Esophagus squamous epithelium (tissue), 5 donors: ENCODE measurements at places on chromosomes 6 and 20.

- DNase-seq: no peak
These were observed 121.4 kb upstream of the NRSN1 start for GRCh38 chr6:24004659-24005058.

GRCh38 chr6:5630636-5631035, 369.3 kb downstream of the FARS2 start:
- no peak for DNase-seq

GRCh38 chr6:151425561-151425960, 26.4 kb downstream of the RMND1 start:
- no peak for DNase-seq

DNA sequence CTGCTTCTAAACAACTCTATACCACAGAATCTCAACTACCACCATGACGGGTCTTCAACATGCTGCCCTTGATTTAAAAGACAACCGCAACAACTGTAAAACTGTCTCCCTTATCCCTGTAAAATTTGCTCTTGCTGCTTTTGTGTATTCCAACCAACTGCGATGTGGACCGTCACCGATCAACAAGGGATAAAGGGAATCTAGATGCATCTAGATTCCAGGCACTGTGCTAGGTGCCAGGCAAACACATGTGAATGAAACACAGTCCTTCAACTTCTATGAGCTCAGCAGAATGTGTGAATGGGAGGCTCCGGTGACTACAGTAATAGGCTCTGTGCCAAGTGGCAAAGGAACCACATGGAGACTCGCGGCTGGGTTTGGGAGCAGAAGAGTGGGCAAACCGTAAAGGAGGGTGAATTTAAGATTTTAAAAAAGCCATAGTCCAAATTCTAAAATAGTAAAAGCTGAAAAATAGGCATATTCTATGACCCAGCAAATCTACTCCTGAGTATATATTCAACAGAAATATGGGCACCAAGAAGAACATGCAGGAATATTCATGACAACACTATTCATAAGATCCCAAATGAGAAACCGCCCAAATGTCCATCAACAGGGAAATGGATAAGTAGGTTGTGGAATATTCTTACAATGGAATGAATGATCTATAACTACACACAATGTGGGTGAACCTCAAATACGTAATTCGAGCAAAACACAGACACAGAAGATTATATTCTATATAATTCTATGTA, 3.7 kb upstream of the PRND start:
- DNase-seq: no peak

GRCh38 chr20:8948442-8949020, 120.4 kb upstream of the PLCB4 start:
- DNase-seq: no peak
